ENCODE measurements at places on chromosomes 5 and 9.

DNA sequence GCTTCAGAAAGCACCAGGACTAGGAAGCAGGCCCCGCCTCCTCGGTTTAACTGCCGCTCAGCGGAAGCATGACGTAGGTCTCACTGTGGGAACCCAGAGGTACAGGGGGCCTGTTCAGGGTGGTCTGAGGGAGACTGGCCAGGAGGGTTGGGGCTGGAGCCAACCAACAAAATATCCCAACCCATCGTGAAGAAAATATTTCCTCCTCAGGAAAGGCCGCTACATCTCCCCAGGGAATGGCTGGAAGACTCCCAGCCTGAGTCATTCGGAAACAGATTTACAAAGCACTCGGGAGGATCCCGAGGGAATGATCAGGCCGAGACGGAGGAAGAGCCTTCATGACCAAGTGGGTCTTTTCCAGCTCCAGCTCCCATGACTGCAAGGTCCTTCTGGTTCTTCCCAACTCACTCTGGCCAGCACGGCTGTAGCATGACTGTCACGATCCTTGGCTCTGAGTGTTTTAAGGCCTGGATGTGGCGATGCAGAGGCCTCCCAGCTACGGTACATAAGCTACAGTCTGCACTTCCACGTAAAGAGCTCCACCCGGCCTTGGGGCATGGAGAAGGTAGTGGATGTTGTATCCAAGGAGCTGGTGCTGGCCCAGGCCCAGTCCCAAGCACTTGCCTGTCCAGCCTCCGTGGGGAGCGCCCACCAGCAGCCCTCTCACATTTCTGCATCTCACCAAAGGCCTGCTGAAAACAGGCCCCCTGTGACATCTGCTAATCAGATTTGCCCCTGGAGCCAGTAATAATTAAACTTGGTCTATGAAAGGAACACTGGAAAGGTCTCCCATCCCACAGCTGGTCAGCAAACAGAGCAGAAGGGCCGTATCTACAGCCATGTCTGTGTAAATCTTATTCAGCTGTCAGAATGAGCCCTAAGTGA is 100.6 kb downstream of the LHFPL2 start:
- no peak for DNase-seq

- DNase-seq, result no peak
These were observed 163.7 kb downstream of the GABBR2 start for GRCh38 chr9:98545021-98545420.

DNA sequence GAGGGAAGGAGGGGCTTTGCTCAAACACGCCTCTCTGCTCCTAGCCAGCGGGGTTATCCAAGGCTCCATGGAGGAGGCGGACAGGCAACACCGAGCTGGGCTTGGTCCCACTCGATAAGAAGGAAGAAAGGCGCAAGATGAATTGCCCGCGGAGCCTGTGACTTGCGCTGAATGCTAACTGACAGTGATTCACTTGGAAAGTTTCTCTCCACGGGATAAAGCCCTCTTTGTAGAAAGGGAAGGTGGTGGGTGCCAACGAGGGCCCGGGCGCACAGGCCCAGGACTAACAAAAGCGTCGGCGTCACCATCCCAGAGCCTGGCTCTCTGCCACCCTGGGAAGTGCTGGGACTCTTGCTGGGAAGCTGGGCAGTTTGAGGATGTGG is 76.0 kb downstream of the VAV2 start:
- DNase-seq, result no peak

- DNase-seq, result no peak
These were observed 246.6 kb upstream of the CCNG1 start for GRCh38 chr5:163190784-163191183.

GRCh38 chr5:106784846-106785245 is 885.9 kb downstream of the EFNA5 start:
- DNase-seq, result no peak

GRCh38 chr9:111928359-111928720 is 31.7 kb downstream of the UGCG start:
- DNase-seq, result no peak

GRCh38 chr5:163360656-163361055 is 76.7 kb upstream of the CCNG1 start:
- DNase-seq, result no peak

- DNase-seq, result no peak
These were observed 56.2 kb upstream of the ANKRD33B start for GRCh38 chr5:10507575-10508096.

- no peak for DNase-seq
These were observed 105.7 kb upstream of the RAPGEF1 start for GRCh38 chr9:131845305-131846298.

DNA sequence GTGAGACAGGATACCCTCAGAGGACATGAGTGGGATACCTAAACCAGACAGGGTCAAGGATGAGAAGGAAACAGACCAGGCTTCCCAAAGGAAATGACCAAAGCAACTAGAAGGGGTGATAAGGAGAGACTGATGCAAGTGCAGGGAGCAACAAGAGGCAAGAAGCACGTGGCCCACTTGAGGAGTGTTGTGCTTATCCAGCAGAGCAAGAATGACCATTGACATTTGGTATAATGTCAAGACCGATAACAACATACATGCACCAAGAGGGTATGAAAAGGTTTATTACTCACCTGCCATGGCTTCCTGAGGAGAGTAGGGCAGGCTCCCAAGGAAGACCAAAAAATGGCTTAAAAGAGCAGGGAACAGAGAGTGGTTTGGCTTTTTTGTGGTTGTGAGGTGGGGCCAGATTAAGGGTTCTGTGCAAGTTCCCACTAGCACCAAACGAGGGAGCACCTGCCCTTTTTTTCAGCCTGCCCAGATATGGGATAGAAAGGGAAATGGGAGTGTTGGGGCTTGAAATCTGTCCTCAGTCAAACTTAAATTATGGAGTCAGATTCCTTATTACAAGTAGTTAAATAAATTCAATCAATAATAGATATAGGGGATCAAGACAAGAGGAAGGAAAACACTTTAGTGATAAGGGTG is 513.6 kb downstream of the RASEF start:
- no peak for DNase-seq

DNA sequence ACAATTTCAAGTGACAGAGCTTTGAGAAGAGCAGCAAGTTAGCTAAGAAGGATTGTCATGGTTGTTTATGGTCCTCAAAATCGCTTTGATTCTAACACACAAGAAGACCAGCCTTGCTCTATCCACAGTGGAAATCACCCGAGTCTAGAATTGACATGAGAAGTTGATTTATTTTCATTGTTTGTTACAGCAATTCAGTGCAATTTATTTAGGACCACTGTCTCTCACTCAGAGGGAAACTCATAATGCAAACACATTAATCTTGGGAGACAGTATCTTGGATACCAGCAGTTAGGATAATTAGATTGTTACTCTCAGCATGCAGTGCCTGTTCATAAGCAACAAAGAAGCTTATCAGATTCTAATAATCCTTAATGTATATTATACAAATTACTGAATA is 498.9 kb downstream of the NTRK2 start:
- no peak for DNase-seq

DNA sequence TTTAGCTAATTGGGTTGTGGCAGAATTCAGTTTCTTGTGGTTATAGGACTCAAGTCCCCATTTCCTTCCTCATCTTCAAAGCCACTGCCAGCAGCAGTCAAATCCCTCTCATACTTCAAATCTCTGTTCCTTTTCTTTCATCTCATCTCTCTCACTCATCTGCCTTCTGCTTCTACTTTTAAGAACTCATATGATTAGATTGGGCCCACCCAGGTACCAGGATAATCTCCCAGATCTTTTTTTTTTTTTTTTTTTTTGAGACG is 8.0 kb upstream of the REEP5 start:
- DNase-seq, result no peak

DNA sequence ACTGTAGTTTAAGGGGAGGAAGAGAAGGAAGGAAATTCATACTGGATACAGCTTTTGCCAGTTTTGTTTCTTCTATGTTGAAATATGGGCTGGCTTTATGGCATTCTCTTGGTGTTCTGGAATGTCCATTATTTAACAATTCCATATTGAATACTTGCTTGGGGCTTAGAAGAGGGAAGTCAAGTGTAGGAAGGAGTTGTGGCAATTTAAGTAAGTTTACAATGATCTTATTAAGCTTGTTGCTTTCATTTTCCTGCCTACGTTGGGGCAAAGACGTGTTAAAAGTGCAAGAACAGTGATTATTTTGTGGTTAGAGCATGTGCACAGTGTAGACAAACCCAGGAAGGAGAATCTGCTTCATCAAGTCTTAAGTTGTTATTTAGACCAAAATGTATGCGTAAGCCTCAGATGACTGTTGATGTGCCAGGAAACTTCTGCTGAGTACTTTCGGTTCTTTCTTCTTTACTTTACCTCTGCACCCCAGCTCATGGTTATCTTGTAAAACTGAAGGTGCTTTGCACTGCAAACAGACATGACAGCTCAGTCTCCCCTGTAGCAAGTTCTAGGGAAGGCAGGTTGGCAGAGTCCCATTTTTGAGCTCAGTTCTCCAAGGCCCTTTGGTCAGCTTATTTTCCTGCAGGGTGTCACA is 75.8 kb downstream of the F2RL2 start:
- DNase-seq, result peak; percentile 65

GRCh38 chr5:107401470-107402122 is 269.1 kb downstream of the EFNA5 start:
- no peak for DNase-seq

GRCh38 chr9:68443624-68444023 is 87.2 kb downstream of the PGM5 start:
- no peak for DNase-seq

DNA sequence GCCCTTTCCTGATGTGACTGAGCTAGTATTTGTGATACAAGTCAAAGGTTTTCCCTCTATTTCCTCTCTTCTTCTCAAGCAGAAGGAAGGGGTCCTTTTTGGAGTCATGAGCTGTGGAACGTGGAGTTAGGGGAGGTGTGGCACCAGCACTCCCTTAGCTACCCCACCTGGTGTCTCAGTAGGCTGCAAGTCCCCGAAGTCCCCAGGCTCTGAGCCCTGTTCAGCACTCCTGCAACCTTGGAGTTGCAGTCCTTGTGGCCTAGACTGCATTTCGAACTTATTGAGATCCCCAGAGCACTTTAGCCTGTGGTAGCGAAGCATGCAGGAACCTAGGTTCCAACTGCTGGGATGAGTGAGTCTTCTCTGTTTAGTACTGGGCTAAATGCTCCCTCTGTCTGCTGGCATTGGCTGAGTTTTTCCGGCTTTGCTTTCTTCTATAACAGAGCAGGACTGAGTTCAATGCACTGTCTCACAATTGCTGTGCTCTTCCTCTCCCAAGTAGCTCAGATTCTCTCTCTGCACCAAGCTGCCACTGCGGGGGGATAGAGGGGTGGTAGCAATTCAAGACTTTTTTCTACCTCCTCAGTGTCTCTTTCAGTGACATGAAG is 600.7 kb upstream of the CDH9 start:
- no peak for DNase-seq

DNA sequence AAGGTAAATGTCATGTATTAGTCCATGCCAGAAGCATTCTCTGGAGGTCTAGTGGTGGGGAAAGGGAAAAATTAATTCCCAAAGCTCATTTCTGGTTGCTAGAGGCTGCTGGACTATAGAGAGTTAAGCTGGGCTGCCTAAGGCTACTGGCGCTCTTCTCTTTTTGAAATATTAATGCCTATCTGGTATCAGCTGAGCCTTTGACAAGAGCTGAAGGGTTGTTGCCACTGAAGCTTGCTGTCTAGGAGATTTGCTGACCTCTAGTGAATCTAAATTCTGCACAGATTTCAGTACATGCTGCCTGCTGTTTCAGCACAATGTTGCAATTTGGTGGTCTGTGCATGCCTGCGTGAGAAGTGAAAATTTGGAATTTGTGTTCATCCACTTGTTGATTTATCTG is 29.1 kb upstream of the PLCXD3 start:
- DNase-seq, result no peak

DNA sequence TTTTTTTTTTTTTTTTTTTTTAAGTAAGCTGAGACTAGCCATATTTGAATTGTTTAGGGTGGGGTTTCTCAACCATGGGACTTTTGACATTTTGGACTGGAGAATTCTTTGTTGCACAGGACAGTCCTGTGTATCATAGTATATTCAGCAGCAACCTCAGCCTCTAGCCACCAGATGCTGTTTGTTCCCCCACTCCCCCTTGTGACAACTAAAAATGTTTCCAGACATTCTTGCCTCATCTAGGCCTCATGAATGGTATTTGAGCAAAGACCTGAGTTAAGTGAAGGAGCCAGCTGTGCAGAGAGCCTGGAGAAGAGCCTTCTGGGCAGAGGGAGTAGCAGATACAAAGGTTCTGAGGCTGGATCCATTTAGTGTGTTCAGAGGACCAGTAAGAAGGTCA is 155.9 kb downstream of the SGCD start:
- no peak for DNase-seq

- no peak for DNase-seq
These were observed 796.0 kb upstream of the CHD1 start for GRCh38 chr5:99724732-99725290.

DNA sequence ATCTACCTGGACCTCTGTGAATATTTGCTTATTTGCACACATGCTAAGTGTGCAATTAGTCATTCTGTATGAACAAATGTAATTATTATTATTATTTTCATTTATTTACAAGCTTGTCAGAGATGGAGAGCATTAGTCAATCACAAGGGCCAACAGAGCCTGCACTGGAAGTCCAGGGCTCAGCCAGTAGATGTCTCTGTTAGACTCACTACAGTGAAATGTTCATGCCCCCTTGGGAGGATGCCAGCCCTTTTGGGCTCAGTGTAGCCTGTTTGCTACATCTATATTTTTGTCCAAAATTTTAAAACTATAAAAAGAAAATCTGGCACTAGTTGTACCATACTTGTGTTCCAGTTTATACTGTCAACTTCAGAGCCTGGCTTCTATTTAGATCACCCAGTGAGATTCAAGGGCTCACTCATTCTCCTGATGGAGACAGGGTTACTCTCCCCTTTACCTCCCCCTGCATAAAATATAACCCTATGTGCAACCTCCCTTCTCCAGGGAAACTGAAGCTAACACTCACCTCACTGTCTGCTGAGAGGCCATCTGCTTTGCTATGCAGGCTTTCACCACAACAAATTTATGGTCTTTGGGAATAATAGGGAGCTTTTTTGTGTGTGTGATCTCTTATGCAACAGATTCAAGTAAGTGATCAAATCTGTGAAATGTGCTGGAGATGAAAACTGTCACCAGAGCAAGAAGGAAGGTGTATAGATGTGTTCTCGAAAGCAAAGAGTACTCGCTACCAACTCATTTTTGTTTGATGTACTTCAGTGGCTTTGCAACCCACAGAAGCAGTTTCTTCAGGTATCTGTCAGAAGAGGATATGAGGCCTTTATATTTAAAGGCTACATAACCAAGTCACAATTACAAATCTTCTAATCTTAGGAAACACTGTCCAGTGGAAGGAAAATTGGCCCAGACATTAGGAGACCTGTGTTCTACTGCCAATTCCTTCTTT is 99.9 kb upstream of the TLE4 start:
- peak; percentile 42 for DNase-seq

GRCh38 chr5:143140492-143141203 is 262.8 kb downstream of the NR3C1 start:
- DNase-seq, result no peak

DNA sequence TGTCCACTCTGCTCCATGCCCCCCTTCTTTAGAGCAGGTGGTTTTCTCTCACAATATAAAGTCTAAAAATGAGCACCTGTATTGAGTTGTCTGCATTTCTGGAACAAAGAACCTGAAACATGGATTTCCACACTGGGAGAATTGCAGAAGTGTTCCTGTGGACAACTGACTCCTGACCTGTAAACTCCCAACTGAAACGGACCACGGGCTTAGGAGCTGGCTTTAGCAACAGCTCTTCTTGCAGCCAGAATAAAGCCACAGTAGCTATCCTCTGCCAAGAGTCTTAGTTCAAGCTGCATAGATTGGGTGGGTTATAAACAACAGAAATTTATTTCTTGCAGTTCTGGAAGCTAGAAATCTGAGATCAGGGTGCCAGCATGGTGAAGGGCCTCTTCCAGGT is 194.7 kb downstream of the DTWD2 start:
- no peak for DNase-seq

Data from activated naive CD4-positive, alpha-beta T cell treated with anti-CD3 and anti-CD28 coated beads for 36 hours (primary cell).